ENCODE measurements at places on chromosomes 5 and 9.
A peak's percentile ranks its signal among the peaks of the same experiment; 100 is the strongest.

DNA sequence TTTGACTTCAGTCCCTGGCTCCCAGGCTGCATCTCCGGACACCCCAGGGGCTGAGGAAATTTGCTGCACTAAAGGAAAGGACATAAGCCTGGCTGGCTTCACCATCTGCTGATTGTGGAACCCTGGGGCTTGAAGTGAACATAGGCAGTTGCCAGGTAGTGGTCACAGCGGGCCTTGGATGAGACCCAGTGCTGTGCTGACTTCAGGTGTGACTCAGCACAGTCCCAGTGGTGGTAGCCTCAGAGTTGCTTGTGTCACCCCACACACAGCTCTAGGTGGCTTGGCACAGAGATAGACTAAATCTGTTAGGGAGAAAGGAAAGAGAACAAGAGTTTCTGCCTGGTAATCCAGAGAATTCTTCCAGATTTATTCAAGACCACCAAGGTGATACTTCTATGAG lies 36.1 kb upstream of the RUSC2 start:
- DNase-seq: no peak

- DNase-seq: no peak
These were observed 913.8 kb downstream of the TLE1 start for GRCh38 chr9:80775530-80775929.

DNA sequence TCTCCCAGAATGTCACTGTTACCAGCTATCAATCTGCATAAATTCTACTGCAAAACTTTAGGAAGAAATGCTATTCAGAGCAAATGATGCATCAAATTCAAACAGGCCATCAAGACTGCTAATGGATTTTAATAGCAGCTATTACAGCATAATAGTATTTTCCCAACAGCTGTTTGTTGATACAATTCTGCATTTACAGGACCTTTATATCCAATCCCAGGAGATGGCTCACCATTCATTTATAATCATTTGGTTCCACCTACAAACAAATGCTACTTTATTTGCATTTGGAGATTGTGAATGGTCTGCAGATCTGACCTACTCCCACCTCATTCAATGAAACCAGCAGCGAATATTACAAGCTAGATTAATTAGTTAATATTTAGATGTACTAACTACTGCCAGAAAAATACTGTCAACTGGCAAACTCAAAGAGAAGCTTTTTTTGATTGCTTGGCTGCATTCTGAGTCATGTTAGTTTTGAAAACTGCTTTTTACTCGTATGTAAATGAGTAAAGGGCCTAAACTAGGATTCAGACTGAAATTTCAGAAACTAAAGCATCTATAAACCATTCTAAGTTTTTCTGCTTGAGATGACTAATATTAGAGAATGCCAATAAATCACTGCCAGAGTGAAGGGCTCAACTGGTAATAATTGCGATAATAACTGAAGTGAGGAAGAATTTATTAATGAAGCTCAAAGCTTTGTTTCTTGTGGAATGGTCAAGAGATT lies 7.1 kb upstream of the PCA3 start:
- no peak for DNase-seq

DNA sequence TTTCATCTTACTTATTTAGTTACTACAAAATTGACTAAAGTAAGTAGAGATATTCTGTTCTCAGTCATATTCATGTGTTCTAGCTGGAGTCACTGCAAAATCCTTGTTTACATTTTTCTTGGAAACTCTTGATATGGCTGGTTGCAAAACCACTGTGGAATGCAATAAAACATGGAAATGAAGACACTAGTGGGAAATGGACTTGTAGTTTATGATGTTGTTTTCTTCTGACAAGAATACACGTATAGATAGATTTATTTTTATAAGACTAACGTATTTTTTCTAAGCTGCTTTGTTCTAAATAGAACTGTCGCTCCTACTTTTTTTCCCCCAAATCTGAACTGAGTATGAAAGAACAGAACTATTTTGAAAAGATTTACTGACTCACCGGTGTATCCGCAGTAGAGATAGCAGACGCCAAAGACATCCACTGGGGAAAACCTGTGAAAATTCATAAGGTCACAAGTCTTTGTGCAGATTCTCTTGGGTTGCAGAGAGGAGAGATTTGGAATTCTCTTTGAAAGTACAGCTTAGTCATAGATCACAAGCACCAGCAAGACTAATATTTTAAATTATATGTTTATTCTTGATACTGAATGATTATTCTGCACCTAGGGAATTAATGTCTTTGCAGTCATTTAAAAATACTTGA lies 119.6 kb upstream of the TAF11L2 start:
- no peak for DNase-seq

- no peak for DNase-seq
These were observed 10.3 kb upstream of the IL3 start for GRCh38 chr5:132050136-132050535.

GRCh38 chr5:113922343-113922742 lies 408.8 kb downstream of the YTHDC2 start:
- no peak for DNase-seq

- no peak for DNase-seq
These were observed 8.3 kb downstream of the DIMT1 start for GRCh38 chr5:62395210-62395950.

DNA sequence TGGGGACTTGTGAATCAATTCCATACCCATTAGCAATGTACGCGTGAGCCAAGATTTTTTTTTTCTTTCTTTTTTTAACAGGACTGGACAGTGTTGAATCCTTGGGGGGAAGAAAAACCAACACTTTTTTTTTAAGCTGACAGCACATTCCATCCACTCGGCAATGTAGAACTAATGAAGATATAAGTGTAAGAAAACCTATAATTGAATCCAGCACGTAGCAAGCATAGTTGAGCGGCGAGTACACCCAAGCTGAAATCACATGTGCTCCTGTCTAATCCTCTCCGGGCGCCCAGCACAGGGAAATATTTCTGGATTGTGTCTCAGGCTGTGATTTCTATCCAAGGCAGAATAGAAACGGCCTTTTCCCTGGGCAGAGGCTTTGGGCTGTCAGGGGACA lies 118.2 kb downstream of the BOD1 start:
- DNase-seq: no peak

GRCh38 chr5:76305775-76306174 lies 97.3 kb upstream of the IQGAP2 start:
- no peak for DNase-seq

DNA sequence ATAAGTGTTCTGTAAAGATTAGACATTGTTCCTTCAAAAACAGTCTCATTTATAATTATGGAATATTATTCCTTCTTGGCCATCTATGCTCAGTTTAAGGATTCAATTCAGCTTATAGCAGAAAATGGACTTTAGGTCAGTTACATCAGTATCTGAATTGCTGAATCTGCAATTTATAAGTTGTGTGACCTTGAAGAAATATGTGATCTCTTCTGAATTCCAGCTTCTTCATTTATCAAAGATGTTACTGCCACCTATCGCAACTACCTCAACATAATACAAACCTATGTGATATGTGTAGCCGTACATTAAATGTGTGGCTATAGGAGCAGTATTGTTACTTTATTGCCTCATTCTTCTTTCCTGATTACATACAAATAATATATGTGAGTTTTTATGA lies 118.2 kb downstream of the CDH12 start:
- no peak for DNase-seq

GRCh38 chr9:134720796-134721195 lies 79.2 kb downstream of the COL5A1 start:
- DNase-seq: no peak

DNA sequence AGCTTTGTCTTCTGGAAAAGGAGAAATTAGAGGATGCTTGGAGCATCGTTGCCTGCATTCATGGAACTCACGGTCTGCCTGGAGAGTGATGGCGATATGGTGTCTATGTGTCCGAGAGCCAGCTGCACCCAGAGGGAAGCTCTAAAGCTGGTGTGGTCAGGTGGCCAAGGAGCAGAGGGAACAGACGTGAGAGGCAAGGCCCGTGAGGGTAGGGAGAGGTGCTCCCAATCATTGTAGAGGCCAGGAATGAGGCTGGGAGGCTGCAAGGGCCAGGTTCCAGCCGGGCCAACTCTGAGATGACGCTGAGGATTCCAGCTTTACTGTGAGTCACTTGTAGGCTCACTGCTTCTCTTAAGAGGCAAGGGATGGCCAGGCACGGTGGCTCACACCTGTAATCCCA lies 7.6 kb downstream of the FGD3 start:
- DNase-seq: no peak

DNA sequence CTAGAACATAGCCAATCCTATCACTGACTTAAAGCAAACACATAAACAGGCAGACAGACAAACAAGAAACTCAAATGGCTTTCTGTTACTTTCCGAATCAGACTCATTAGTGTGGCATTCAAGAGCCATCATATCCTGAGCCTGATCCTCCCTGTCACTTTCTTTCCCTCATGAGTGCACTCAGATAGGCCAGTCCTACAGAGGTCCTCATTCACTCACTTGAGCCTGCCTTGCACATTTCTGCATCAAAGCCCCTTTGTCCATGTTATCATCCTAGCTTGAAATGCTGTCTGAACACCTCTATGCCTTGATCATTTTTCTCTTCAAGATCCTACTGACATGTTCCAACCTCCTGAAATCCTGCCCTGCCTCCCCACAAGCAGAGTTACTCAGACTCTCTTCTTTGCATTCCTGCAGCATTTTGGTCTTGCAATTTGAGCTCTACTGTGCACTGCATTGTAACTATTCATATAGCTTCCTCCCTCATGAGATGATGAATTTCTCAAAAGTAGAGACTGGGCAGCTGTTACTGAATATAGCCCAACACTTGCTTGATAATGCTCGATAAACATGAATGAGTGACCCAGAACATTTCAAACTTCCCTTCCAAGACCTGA lies 126.9 kb downstream of the PALM2AKAP2 start:
- DNase-seq: no peak

- no peak for DNase-seq
These were observed 98.0 kb downstream of the EHMT1 start for GRCh38 chr9:137716694-137717287.

GRCh38 chr5:11863911-11864310 lies 40.3 kb downstream of the CTNND2 start:
- DNase-seq: no peak

GRCh38 chr9:5459289-5459829 lies 9.0 kb downstream of the CD274 start:
- DNase-seq: no peak

GRCh38 chr9:123353984-123354591 lies 1.9 kb upstream of the CRB2 start:
- DNase-seq: no peak

- no peak for DNase-seq
These were observed 58.6 kb downstream of the THBS4 start for GRCh38 chr5:80093796-80094195.

- DNase-seq: peak; percentile 72
These were observed 206.6 kb upstream of the RFX3 start for GRCh38 chr9:3732077-3733038.

GRCh38 chr9:114549697-114550330 lies 37.8 kb upstream of the ATP6V1G1 start:
- no peak for DNase-seq

DNA sequence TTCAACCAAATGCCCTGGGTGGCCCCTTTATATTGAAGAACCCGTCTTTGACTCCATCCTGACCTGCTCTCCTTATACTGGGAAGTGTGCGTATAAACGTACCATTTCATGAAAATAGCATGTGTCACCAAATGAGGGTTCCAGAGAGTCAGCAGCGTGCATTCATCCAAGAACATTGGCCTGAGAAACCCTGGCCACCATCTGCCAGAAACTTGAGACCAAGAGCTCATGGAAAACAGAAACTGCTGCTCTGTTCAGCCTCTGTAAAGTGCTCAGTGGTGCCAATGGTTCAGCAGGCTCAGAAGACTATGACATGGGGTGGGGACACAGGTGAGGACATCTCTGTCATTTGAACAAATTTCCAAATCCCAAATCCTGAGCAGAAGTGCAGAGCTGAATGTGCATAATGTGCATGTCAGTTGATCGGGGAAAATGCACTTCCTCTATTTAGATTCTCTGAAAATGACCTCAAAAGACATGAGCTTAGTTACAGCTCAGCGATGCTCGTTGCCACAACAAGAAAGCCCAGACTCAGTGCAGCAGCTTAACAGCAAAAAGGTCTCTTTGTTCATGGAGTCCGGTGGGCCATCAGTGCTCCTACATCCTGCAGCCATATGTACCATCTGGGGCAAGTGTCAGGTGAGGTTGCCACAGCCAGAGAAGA lies 176.1 kb downstream of the ATPSCKMT start:
- DNase-seq: no peak

DNA sequence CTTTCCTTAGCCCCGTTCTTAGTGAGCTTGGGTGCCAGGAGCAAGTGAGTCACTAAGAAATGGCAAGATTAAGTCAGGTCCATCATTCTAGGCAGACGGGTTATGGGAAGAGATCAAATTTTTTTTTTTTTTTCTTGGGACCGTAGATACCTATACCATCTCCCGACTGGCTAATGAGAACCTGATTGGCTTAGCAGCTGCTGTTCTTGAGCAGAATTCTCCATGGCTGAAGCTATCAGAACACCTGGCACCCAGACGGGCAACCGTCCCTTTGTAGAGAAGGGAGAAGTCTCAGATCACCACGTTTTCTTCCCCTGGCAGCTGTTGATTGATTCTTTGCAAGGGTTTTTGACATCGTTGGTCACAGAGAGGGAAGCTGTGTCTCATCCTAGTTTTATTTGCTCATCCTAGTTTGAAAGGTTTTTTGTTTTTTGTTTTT lies 78.6 kb downstream of the AOPEP start:
- DNase-seq: no peak

- DNase-seq: no peak
These were observed 20.9 kb upstream of the DMXL1 start for GRCh38 chr5:119049824-119050449.

GRCh38 chr5:109487753-109488420 lies 78.1 kb upstream of the PJA2 start:
- DNase-seq: no peak

DNA sequence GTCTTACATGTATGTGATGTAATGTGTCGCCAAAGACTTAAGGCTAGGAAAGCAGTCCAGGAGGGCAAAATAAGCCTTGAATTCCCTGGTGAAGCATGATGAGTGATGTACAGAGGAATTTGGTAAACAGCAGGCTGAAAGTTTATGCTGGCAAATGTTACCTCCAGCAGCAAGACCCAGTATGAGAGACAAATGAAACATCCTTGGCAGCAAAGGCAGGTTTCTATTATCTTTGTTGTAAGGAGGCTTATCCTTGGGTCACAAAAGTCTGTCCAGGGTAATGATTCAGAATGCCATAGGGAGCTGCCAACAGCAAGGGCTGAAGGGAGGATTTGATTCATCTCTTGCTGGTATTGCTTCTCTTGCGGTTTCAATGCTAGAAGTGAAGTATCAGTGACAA lies 75.9 kb upstream of the HTR4 start:
- peak; percentile 41 for DNase-seq

DNA sequence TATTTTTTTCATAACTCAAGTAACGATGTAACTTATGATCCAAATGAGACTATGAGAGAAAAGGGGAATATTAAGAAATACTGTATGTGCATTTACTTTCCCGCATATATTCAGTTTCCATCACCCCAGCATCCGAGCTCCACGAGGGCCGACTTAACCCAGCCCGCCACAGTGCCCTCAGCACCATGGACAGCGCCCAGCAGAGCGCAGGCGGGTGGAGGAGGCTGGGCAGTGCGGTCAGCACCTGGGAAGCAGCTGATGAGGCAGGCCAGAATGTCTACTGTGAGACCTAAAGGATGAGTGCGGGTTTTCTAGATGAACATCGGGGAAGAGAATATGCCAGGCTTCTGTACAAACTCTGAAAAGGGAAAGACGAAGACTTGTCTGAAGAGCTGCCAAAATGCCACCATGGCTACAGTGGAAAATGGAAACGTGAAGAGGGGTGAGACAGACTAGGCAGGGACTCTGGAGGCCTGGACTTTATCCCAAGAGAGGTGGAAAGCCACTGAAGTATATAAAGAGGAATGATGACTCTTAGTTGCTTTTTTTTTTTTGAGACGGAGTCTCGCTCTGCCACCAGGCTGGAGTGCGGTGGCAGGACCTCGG lies 34.5 kb upstream of the MED27 start:
- DNase-seq: peak; percentile 32

- DNase-seq: no peak
These were observed 146.5 kb downstream of the LPAR1 start for GRCh38 chr9:110891760-110892159.
